ENCODE measurements at places on chromosomes 1 and 21. TPM values are rescaled to one million over a fixed set of nuclear protein-coding genes. Genes with fewer than 3 reads are reported as not detected.

The TNFRSF8 gene
- total RNA-seq: 0.14 TPM

The DMBX1 gene
- 0.10 TPM for total RNA-seq

The COPA gene
- total RNA-seq: 226 TPM

The DDR2 gene
- 54.4 TPM for total RNA-seq

The TRIM58 gene
- total RNA-seq: 0.17 TPM

The ZC3H11A gene
- total RNA-seq: 90.0 TPM

The NBPF11 gene
- total RNA-seq: 18.0 TPM

The IGSF3 gene
- total RNA-seq: 48.4 TPM

The ATP1A4 gene
- 0.27 TPM for total RNA-seq

The SLC45A3 gene
- 4.2 TPM for total RNA-seq

The GJA8 gene
- total RNA-seq: not detected

The CFAP141 gene
- not detected for total RNA-seq

The MYOG gene
- total RNA-seq: not detected

The ETNK2 gene
- 7.3 TPM for total RNA-seq

The VASH2 gene
- 3.5 TPM for total RNA-seq

The TMEM201 gene
- total RNA-seq: 18.4 TPM

The OR2M5 gene
- not detected for total RNA-seq

The KIF26B gene
- total RNA-seq: 6.1 TPM

Measured in type B pancreatic cell (in vitro differentiated cells).